ENCODE measurements at places on chromosomes 2 and 18. TPM values are rescaled to one million over a fixed set of nuclear protein-coding genes. Genes with fewer than 3 reads are reported as not detected.

The NTSR2 gene
- not detected for total RNA-seq

The ABCB11 gene
- not detected for total RNA-seq

DNA sequence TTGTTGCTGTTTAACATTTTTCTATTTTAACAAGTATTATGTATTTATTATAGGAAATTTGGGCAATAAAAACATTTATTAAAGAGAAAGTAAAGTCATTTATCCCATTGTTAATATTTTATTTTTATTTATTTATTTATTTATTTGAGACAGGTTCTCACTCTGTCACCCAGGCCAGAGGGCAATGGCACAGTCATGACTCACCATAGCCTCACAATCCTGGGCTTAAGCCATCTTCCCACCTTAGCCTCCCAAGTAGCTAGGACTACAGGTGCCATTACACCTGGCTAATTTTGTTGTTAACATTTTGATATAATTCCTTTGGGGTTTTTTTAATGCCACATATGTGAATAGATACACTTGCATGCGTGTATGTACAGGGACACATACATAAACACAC is 165.9 kb upstream of the STON1 start:
- DNase-seq, result no peak

GRCh38 chr2:114006460-114006859 is 116.6 kb downstream of the ACTR3 start:
- DNase-seq, result no peak
